Prostate gland (tissue), 2 donors: ENCODE measurements at places on chromosomes 12 and 14.
A peak's percentile ranks its signal among the peaks of the same experiment; 100 is the strongest.

GRCh38 chr14:51727526-51727925 is 75.8 kb downstream of the FRMD6 start:
- DNase-seq, result no peak

- DNase-seq, result peak; percentile 23
These were observed 74.3 kb upstream of the CPM start for GRCh38 chr12:69007101-69007854.

DNA sequence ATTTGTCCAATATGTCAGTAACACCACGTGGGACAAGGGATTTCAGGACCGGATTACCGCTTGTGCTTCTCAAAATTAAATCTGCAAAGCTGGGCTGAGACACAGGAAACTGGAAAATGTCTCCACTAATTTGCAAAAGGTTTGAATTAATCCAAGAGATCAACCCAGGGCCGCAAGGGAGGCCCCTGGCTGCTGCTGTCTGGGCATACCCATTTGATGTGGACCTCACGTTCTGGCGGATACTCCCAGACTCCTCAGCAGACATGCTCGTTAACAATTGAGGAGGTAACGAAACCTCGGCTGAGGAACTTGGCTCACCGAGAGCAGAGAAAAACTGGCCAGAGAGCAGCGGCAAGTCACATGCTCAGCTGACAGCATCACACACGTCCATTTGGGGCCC is 180.6 kb downstream of the SLC15A4 start:
- no peak for DNase-seq

- DNase-seq, result no peak
These were observed 1.0 kb upstream of the RIC8B start for GRCh38 chr12:106773286-106774004.

DNA sequence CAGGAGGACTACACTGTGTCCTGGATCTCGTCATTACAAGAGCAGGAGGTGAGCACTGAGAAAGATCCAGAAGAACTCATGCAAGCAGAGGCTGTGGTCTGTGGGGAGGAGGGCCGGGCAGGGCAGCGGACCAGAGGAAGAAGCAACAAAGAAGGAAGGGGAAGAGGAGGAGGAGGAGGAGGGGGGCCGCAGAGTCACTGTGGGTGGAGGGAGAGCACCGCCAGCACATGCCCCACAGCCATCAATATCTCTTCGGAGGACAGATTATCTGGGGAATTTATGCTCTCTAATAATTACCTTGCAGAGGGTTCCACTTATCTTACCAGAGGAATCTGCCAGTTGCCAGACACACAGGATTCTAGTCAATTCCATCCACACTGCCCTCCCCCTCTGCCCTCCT is 105.6 kb downstream of the DPF3 start:
- no peak for DNase-seq

GRCh38 chr14:65103150-65103760 is 938 bp upstream of the MAX start:
- no peak for DNase-seq
